ENCODE measurements at places on chromosomes 2 and 18.

- DNase-seq, result no peak
Measured at GRCh38 chr2:115763601-115764000, 1321.2 kb downstream of the DPP10 start.

- DNase-seq, result no peak
Measured at GRCh38 chr2:173557497-173557896, 202.8 kb downstream of the CDCA7 start.

- no peak for DNase-seq
Measured at GRCh38 chr18:7637269-7637668, 70.2 kb downstream of the PTPRM start.

DNA sequence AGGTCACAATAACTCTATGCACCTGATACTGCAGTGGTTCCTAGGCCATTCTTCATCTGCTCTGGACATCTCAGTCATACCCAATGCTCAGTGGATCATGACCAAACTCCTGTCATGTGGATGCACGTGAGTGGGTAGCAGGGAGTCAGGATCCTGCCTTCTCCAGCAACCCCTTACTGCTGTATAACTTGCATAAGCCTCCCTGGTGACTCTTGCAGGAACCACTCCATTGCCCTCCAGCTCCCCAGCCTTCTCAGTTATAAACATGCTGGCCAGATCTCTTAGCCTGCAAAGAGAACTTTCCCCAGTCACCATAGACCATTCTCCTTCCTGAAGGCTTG is 98.6 kb upstream of the ZNF397 start:
- DNase-seq, result no peak

DNA sequence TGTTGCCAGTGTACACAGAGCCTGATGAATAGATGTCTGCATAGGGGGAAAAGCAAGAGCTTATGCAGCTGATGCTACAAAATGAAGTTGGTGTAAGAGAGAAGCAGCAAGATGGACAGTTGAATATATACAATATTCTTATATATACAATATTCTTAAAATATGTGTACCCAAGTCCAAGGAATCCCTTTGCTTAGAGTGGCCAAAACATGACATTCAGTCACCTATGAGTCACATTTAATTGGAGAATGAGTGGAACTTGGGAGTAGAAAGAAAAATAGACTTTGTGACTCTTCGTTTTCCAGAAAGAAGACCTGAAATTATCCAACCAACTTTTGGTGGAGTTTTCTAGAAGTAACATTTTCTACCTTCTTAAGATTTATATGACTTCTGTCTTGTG is 81.8 kb downstream of the SCN9A start:
- DNase-seq, result no peak

DNA sequence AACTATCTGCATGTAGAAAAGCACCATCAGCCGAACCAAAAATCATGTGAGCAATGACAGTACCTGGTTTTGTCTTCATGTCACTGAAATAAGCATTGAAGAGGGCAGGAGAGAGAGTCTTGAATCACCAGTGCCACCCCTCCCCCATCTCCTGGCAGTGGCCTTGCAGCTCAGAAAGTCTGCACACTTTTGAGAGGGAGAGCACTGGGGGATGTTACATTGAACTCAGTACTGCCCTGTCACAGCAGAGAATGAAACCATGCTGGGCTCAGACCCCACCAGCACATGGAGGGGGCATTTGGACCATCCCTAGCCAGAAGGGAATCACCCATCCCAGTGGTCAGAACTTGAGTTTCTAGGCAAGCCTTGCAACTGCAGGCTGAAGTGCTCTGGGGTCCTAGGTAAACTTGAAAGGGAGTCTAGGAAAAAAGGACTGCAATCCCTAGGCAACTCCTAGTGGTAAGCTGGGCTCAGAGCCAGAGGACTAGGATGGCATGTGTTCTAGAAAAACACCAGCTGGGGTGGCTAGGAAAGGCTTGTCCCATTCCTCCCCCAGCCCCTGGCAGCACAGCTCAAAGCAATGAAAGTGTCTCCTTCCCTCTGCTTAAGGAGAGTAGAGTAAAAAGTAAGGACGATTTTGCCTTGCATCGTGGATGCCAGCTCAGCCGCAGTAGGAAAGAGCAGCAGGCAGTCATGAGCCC is 259.9 kb upstream of the MYT1L start:
- no peak for DNase-seq

GRCh38 chr2:79789811-79790210 is 277.0 kb downstream of the CTNNA2 start:
- no peak for DNase-seq

DNA sequence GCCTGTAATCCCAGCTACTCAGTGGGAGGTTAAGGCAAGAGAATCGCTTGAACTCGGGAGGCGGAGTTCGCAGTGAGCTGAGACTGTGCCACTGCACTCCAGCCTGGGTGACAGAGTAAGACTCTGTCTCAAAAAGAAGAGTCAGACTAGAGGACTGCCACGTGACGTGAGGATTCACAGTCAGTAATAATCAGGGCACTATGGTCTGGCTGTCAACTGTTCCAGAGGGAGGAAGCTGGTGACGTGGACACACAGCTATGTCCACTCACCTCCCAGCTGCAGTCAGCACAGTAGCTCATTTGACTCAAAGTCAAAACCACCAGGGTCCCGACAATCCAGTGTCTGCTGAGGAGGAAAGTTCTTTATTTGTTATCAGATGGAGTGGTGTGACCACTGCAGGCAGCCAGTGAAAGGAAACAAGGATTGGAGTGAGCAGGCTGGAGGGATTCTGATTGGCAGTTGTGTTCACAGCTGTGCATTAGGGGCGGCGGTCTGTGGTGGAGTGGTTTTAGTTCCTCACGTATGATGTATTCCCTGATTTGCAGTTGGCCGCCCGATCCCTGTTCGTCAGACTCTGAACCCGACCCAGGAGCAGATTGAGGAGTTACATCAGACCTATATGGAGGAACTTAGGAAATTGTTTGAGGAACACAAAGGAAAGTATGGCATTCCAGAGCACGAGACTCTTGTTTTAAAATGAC is 37.9 kb downstream of the MOGAT1 start:
- DNase-seq, result peak; percentile 95

GRCh38 chr2:227222292-227222691 is 57.9 kb downstream of the COL4A3 start:
- DNase-seq, result no peak

DNA sequence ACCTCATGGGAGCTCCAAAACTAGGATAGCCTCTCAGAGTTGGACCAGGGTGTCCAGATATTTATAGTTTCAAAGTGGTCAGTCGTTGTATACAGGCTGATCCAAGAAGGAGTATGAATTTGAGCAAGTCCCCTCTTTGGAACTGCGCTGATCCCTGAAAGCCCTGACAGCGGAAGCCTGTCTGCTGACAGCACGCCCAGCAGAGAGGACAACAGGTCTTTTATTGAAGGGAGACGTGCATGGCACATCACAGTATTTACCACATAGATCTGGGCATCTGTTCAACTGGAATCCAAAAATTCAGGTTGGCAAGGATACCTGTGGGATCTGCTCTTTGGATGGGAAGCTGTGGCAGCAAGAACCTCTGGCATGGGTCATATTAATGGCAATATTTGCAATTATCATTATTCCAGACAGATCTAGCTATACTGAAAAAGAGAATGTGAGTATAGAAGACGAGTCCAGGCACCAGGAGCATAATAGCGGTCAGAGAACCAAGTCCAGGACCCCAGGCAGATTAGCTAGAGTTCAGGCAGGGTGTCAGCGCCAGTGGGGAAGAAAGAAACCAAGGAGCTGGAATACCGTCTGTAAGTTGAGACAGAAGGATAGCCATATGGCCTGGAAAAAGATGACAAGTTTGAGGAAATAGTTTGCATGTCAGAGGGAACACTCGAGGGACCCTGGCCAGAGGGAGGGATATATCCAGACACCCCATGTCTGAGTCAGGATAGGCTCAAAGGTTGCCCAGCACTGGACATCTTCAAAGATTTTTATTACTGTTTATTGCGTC is 260.4 kb upstream of the FANCL start:
- peak; percentile 76 for DNase-seq

GRCh38 chr18:66510357-66511045 is 93.4 kb downstream of the CDH19 start:
- no peak for DNase-seq

GRCh38 chr2:54503192-54503591 is 47.1 kb downstream of the SPTBN1 start:
- DNase-seq, result peak; percentile 26

GRCh38 chr2:160660741-160661140 is 167.1 kb upstream of the RBMS1 start:
- no peak for DNase-seq

- DNase-seq, result no peak
Measured at GRCh38 chr2:236164201-236164924, 3.8 kb downstream of the GBX2 start.

GRCh38 chr2:28658369-28658768 is 93.3 kb upstream of the PPP1CB start:
- no peak for DNase-seq

DNA sequence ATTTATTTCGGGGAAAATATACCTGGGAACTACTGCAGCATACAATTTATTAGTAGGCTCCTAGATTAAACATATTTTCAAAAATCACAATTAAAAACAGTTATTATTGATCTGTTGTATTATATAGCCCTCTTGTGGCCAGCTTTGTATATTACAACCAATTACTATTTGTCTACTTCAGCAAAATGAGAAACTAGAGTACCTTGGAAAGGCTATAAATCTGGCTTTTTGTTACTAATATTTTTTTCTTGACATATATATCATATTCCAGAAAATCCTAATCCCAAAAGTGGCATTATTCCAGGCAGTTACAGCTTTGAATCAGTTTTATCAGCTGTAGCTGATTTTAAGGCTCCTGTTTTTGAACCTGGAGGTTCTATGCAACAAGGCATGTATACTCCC is 101.2 kb downstream of the UBR3 start:
- peak; percentile 50 for DNase-seq

GRCh38 chr2:82839036-82839435 is 1620.0 kb downstream of the SUCLG1 start:
- no peak for DNase-seq

- peak; percentile 65 for DNase-seq
Measured at GRCh38 chr2:43609290-43609918, 13.6 kb upstream of the THADA start.

- no peak for DNase-seq
Measured at GRCh38 chr2:29767606-29768335, 153.6 kb downstream of the ALK start.

GRCh38 chr2:21418456-21418855 is 294.7 kb downstream of the TDRD15 start:
- no peak for DNase-seq

GRCh38 chr2:105723431-105723830 is 21.3 kb upstream of the NCK2 start:
- DNase-seq, result no peak

- DNase-seq, result no peak
Measured at GRCh38 chr2:18479947-18480369, 80.5 kb downstream of the RDH14 start.

GRCh38 chr2:105873721-105874120 is 129.0 kb downstream of the NCK2 start:
- DNase-seq, result no peak

DNA sequence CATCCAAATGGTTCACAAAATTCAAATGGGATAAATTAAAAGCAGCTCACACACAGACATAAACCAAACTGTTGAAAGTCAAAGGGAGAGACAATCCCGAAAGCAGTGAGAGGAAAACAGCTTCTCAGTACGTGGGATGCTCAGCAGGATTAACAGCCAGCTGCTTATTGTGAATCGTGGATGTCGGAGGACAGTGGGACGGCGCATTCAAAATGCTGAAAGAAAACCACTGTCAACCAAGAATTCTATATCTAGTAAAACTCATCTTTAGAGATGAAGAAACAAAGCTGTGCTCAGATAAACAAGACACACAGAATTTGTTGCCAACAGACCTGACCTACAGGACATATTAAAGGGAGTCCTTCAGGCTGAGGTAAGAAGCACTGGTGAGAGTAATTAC is 102.9 kb downstream of the NFATC1 start:
- no peak for DNase-seq

- DNase-seq, result no peak
Measured at GRCh38 chr2:26444236-26444635, 33.7 kb downstream of the OTOF start.

GRCh38 chr2:169877398-169877797 is 50.1 kb downstream of the UBR3 start:
- peak; percentile 57 for DNase-seq

DNA sequence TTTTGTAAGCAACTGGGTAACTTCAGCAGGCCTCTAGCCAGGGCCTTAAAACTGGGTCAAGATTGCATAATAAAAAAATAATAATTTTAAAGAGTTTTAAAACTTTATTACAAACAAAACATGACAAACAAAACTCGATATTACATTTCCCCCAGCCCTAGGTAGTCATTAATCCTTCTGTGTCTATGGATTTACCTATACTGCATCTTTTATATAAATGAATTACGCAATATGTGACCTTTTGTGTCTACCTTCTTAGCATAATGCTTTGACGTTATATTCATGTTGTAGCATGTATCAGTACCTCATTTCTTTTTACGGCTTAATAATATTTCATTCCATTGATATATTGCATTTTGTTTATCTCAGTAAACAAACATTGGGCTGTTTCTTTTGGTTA is 113.5 kb downstream of the CCDC178 start:
- no peak for DNase-seq

GRCh38 chr2:219515874-219516629 is 1.8 kb downstream of the ASIC4 start:
- DNase-seq, result no peak

GRCh38 chr2:143939626-143940330 is 580.1 kb downstream of the ZEB2 start:
- no peak for DNase-seq

- peak; percentile 2 for DNase-seq
Measured at GRCh38 chr2:30321466-30321865, 90.1 kb downstream of the LBH start.

Measured in pons (tissue), 1 donor.